Hypothalamus (tissue), 51 donors: ENCODE measurements at places on chromosomes 7 and 10.

GRCh38 chr10:33152146-33152545 is 182.3 kb downstream of the NRP1 start:
- no peak for DNase-seq

DNA sequence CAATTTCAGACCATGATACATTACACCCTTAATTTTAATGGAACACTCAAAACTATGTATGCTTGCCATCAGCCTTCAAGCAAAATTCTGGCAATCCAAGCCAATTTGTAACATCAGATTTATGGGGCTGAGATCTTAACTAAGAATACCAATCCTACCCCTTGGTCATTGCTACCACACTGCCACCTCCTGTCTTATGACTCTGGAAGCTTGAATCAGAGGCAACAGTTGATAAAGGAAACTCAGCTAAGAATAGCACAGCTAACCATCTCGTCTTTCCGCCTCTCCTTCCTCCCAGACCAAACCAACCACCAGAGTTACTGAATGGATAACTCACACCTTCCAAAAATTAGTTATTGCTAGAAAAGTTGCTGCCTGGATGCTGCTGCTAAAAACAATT is 7.4 kb downstream of the IGF2BP3 start:
- DNase-seq, result peak; percentile 12

GRCh38 chr10:90047243-90047729 is 345.9 kb downstream of the KIF20B start:
- no peak for DNase-seq

DNA sequence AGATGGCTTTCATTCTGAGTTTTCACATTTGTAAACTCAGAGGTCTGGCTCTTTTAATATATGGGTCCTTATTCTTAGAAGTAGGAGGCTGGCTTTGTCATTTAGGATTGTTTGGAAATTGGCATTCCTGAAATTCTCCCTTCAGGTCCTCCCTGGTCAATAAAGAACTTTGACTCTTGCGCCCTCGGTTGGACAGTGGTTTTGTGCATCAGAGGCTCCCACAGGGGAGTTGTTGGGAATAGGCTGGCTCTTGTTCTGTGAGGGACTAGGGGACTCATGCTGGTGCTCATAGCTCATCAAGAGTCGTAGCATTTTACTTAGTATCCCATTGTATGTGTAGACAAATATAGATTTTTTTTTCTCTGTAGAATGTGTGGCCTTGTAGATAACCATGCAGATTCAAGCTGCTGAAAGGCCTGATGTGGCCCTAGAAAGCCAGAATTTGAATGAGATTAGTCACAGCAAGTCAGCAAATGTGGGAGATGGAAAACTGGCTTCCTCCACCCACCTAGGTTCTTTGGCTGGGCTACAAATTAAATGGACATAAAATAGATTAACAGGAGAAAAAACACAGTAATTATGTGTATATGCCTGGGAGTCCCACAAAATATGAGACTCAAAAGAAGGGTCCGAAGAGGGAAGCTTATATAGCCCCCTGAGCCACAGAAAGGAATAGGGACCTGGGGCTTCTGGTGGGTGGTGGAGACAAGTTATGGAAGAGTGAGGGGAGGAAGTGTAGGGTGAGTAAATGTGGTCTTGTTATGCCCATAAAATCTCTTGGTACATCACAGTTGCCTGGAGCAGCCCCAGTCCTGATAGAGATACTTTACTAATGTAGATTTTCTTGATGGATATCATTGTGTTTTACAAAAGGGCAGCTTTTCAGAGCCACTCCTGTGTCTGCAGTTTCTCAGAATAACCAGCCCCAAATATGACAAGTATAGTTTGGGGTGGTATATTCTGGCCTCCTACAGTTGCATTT is 94.6 kb upstream of the BTBD16 start:
- DNase-seq, result no peak

GRCh38 chr10:131694168-131694780 is 206.5 kb upstream of the PPP2R2D start:
- DNase-seq, result no peak

DNA sequence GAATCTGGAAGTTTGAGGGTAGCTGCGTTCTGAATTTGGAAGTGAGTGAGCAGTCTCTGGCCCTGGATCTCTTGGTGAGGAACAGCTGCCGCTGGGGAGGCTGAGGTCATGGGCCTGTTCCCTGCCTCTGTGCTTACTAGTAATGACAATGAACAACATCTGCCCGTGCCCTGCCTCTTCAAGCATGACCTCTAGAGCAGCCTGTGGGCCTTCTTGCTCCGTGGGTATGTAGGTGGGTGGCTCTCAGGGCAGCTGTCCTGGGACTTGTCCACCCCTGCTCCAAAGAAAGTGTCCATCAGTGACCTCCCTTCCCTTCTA is 186.2 kb downstream of the CXCL12 start:
- no peak for DNase-seq

DNA sequence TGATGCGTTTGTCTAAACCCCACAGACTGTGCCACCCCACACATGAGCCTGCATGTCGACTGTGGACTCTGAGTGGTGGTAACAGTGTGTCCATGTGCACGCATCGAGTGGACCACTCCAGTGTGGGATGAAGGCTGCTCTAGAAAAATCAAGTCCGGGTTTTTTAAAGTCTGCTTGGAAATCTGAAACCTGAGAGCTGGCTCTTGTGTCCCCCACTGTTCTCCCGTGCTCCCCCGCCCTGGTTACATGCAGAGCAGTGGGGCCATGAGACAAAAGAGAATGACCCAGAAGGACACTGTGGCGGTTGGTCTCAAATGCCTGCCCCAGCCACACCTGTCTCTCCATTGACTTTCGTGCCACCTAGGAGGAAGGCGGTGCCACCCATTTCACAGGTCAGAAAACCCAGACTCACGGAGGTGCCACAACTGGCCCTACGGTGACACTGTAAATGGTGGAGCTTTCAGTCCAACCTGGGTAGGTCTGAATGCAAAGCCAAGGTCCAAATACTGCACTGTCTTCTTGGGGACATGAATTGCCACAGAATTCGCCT is 27.3 kb upstream of the PWWP2B start:
- no peak for DNase-seq

DNA sequence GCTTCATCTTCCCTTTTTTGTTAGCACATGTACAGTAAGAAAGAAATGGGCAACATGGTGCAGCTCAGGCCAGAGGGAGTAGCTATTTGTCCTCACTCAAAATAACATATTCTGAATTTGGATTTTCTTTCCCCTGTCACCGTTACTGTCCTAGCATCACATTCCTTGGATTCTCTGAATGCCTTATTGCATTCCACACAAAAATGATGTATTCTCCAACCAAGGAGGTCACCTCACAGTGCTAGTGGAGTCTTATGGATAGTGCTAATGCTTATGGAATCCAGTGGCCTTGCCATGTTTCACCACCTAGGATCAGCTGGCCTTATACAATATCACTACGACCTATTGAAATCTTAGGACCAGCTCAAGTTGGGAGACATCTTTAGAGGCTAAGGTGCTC is 7.2 kb downstream of the PRSS58 start:
- DNase-seq, result no peak

DNA sequence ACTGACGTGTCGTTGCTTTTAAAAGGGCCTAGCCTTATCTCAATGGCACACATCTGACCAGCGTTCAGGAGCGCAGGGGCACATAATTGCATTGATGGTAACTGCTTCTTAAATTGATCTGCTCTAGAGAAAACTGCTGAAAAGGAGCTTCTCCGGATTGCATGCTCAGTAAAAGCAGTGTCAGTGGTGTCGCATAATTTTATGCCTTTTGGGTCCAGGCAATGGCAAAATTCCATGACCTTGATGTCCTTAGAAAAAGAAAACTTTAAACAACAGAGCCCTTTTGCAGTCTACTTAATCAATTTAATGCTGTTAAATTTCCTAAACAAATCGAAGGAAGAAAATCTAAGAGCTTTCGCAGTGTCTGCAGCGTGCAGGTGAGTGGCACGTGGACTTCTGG is 75.7 kb downstream of the PTPRE start:
- no peak for DNase-seq

DNA sequence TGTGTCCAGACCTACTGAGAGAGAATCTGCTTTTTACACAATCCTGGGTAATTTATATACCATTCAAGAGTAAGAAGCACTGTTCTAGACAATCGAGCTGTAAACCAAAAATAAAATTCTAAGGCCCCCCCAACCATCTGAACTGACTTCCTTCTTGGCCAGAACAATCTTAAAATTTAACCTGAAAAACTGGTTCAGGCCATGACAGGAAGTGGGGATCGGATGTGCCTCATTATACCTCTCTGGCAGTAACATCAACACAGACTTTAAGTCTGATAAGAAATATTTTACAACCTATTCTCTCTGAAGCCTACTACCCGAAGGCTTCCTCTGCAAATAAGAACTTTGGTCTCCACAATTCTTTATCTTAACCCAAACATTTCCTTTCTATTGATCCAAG is 75.2 kb upstream of the KIF5B start:
- no peak for DNase-seq

DNA sequence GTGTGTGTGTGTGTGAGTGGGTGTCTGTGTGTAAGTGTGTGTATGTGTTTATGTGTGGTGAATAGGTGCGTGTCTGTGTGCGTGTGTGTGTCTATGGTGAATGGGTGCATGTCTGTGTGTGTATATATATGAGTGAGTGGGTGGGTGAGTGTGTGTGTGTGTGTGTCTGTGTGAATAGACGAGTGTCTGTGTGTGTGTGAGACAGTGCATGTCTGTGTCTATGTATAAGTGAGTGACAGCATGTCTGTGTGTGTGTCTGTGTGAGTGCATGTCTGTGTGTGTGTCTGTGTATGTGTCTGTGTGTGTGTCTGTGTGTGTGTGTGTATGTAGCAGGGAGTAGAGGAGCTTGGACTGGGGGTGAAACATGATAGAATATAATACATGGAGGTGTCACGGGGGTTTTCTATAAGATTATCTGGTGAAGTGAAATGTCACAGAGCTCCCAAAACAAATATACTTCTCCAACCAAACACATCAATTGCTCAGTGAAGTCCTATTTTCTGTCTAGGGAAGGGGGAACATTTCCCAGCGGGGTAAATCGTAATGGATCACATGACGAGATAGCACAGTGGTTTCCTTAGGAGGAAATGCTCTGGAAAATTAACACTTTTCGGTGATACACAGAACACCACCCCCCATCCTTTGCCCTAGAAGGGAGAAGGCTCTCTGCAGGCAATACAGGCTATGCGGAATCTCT is 723.3 kb upstream of the CELF2 start:
- DNase-seq, result no peak

DNA sequence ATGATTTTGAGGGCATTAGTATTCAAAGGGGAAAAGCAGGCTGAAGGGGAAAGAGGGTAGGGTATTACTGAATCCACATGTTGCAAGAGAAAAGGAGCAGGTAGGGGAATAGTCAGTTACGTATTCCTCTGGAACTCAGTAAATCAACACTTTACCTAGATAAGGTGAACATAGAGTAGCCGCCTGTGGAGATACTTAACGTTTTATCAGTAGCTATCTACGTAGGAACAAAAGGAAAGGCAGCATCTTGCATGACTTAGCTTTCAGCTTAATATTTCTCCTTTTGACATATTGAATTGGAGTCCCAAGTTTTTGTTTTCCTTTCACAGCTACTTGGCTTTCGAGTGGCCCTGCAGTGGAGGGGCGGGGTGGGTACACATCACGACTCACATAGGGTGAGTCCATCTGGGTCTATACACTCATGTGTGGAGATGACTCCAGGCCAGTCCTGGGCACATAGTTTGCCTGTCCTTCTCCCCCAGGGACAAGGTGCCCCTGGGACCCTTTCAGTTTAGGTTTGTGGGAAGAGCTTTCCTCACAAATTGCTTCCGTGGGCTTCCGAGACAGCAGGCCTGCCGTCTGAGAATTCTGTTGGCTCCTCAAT is 48.1 kb downstream of the CCNY start:
- no peak for DNase-seq

GRCh38 chr10:75739414-75740143 is 308.2 kb downstream of the LRMDA start:
- no peak for DNase-seq

- peak; percentile 53 for DNase-seq
Observed at GRCh38 chr7:141550386-141551093, 670 bp upstream of the AGK start.

DNA sequence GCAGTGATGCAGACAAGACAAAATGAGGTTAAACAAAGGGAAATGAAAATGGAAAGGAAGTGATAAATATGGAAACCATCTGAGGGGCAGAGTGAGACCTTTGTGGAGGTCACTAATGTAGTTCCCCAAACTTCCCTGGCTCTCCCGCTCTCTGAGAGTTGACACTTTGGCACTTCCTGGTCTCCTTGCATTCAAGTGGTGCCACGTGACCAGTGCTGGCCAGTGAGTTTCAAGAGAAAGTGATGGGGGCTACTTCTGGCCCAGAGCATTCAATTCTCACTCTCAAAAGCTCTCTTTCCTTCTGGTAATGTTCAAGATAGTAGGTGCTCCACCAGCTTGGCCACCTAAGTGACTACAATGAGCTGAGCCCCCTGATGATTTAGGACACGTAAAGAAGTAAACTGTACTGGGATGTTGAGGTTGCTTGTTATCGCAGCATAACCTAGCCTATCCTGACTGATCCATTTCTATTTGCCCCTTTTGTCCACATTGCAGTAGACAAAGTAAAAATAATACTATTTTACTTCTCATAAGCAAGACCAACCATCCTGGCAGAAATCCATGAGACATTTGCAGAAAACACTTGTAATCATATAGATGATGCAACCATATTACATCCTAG is 242.0 kb upstream of the YAE1 start:
- DNase-seq, result no peak

- no peak for DNase-seq
Observed at GRCh38 chr7:64266341-64266919, 38.2 kb downstream of the ZNF679 start.

- DNase-seq, result no peak
Observed at GRCh38 chr7:124784879-124785818, 19.6 kb upstream of the GPR37 start.

- no peak for DNase-seq
Observed at GRCh38 chr7:43302211-43302711, 189.8 kb downstream of the HECW1 start.

GRCh38 chr7:152355474-152356057 is 80.2 kb downstream of the KMT2C start:
- no peak for DNase-seq

- DNase-seq, result no peak
Observed at GRCh38 chr10:128972036-128972405, 495.0 kb upstream of the MGMT start.

GRCh38 chr7:85829817-85830432 is 643.1 kb upstream of the SEMA3D start:
- DNase-seq, result no peak
